ENCODE measurements at places on chromosomes 2 and 18.

DNA sequence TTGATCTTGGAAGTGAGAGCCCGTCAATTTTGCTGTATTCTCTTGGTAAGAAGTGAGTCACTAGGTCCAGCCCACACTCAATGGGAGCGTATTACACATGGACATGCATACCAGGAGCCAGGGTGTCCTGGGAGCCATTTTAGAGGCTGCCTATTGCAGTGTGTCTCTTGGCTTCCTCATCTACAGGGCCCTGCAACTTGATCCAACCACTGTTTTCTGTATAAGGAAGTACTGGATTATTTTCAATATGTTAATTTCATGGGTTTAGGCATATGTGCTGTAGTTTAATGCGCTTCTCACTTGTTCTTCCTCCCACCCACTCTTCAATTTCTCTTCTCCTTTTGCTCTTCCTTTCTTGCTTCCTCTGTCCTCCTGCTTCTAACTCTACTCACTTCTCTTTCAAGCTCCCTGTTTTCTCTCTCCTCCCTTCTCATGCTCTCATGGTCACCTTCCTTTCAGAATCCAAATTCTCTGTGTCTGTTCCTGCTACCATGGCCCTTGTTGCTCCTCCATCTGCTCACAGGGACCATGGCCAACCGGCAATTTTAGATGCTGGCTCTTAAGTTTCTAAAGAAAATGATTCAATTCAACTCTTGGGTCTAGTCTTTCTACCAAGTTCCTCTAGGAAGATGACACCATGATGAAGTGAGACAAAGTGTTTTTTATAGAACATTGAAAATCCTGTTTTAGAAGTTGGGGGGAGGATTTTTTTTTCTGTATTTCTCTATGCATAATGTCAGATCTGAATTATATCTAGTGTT lies 152.0 kb upstream of the ZEB2 start:
- DNase-seq: no peak

GRCh38 chr18:77341527-77342325 lies 92.1 kb downstream of the GALR1 start:
- DNase-seq: no peak

GRCh38 chr2:173456960-173457359 lies 102.3 kb downstream of the CDCA7 start:
- no peak for DNase-seq

DNA sequence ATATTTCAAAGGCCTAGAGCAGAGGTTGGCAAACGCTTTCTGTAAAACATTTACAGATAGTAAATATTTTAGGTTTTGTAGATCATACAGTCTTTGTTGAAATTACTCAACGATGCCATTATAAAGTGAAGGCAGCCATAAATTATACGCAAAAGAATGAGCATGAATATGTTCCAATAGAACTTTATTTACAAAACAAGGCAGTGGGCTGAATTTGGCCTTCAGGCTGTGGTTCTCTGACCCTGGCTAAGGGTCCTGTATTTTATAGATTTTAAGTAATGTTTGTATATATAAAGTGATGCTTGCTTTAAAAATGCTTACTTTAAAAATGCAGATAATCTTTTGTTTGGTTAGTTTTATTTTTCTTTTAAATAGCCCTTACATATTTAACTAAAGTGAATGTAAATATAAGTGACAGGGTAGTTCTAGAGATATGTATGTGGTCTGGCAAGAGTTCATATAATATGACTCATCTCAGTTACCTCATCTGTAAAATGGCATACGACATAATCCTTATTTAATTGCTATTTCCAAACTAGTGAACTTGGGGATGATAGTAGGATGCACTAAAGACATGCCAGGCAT lies 51.7 kb upstream of the ATP5MC3 start:
- DNase-seq: no peak

- DNase-seq: no peak
These were observed 64.4 kb upstream of the REV1 start for GRCh38 chr2:99554238-99554637.
